SW480 (cell line): ENCODE measurements at places on chromosomes 11 and 22.

GRCh38 chr11:116515664-116516184 is 257.1 kb downstream of the BUD13 start:
- DNase-seq: no peak

DNA sequence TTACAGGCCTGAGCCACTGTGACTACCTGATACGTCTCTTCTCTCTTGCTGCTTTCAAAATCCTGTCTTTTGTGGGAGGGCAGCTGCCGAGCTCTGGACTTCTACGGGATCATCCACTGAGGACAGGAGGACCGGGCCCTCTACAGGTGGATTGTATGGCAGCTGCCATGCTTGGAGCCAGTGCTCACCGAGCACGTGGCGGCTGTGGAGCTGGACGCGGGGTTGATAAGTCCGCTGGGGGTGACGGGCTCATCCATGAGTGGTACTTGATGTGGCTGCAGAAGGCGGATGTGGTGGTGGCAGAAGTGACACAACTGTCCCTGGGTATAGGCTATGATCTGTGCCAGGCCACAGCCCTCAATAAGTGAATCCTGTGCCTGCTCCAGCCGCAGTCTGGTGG is 1.8 kb upstream of the CYP2D6 start:
- no peak for DNase-seq

DNA sequence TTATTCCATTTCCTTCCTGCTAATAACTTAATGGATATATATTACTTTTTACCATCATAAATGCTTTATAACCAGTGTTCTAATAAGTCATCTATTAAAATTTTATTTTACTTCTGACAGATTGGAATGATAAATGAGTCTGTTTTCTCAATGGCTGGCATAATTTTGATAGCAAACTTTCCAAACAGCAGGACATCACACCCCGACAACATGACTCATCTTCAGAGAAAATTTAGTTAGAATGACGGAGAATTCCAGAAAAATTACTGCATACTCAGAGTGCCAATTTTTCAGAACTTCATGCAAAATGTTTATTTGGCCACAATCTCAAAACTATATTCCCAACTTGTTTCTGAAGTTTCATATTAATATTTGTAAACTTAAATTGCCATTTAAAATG is 174.4 kb downstream of the SWAP70 start:
- no peak for DNase-seq

DNA sequence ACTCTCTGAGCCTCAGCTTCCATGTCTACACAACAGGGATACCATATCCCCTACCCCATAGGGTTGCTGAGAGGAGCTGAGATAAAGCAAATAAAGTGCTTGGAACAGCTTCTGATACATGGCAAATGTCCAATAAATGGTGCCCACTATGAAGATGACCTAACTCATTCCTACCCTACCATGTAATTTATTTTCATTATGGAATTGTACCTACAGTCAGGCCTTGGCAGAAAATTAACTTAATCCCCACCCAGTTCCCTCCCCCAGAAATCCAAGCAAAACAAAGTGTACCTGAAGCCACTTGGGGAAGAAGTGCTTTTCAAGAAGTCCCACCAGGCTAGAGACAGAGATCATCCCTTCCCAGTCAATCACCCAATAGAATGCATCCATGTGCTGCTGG is 10.8 kb downstream of the SRRD start:
- DNase-seq: no peak
